Metanephros (tissue), 2 donors: ENCODE measurements at places on chromosomes 16 and 17. TPM values are rescaled to one million over a fixed set of nuclear protein-coding genes. Genes with fewer than 3 reads are reported as not detected.

HAP1 gene
- total RNA-seq: 0.64 TPM

TLCD3A gene
- 16.2 TPM for total RNA-seq

APOBR gene
- total RNA-seq: 3.3 TPM

SEC14L5 gene
- 0.82 TPM for total RNA-seq

FKBP10 gene
- total RNA-seq: 113 TPM

KRTAP1-1 gene
- not detected for total RNA-seq

KRT20 gene
- 0.23 TPM for total RNA-seq
